ENCODE measurements at places on chromosomes 1 and 21.

DNA sequence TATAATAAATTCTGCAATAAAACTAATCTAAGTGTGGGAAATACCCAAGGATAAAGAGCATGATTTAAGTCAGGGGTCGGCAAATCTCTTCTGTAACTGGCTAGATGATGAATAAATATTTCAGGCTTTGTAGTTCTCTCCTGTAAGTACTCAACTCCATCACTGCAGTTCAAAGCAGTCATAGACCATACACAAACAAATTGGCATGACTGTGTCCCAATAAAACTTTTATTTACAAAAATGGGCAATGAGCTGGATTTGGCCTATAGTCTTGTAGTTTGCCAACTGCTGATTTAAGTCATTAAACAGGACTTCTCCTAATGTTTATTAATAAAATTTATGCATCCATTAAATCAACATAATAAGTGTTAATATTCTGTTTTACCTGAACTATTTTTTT, 49.4 kb downstream of the EDEM3 start:
- no peak for DNase-seq

- no peak for DNase-seq
Observed at GRCh38 chr1:82597649-82598048, 796.9 kb downstream of the ADGRL2 start.

DNA sequence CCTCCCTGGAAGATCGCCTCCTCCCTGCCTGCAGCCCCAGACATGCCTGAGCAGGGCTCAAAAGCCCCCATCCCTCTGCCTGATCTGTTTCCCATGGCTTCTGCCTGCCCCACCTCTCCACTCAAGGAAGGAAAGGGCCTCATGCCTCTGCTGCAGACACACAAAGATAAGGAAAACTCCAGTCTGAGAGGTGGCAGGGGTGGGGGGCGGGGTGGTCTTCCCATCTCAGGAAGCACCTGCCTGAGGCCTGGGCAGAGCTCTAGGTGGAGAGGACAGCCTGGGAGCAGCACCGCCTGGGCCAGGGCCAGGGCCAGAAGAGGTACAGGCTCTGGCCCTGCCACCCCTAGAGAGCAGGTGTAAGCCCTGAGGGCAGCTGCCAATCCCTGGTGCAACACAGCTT, 4.1 kb upstream of the GJB3 start:
- DNase-seq, result no peak

GRCh38 chr21:26751305-26751704, 93.9 kb downstream of the ADAMTS1 start:
- DNase-seq, result no peak

- DNase-seq, result no peak
Observed at GRCh38 chr1:113780374-113781146, 21.3 kb upstream of the PHTF1 start.

DNA sequence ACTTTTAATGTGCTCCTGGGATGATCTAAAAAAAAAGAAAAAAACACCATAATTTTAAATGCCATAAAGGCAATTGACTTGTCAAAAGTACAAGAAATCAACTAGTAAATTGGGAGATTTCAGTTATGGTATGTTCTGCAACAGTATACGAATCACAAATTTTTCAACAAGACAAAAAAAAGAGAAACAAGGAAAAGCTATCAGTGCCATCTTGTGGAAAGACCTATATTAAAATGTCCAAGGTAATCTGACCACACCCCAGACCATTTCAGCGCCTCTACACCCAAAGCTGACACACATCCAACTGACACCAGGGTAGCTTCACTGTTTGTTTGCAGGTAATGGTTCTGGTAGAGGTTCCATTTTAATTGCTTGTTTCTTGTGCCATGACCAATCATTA, 5.0 kb upstream of the DUSP23 start:
- no peak for DNase-seq

- no peak for DNase-seq
Observed at GRCh38 chr1:74652711-74653139, 20.9 kb downstream of the ERICH3 start.

- no peak for DNase-seq
Observed at GRCh38 chr1:22729912-22730311, 19.3 kb downstream of the EPHB2 start.

DNA sequence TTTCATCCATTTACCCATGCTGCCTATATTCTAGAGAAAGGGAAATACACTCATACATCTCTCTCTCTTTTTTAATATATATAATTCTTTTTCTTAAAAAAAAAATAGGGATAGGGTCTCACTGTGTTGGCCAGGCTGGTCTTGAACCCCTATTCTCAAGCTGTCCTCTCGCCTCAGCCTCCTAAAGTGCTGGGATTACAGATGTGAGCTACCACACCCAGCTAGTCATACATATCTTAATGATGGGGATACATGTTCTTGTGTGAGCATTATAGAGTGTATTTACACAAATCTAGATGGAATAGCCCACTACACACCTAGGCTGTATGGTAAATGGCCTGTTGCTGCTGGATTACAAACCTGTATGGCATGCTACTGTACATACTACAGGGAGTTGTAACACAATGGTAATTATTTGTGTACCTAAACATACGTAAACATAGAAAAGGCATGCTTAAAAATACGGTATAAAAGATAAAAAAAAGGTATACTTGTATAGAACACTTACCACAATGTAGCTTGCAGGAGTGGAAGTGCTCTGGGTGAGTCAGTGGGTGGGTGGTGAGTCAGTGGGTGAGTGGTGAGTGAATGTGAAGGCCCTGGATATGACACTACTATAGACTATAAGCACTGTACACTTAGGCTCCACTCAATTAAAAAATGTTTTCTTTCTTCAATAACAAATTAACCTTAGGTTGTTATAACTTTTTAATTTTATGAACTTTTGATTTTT, 72.9 kb downstream of the IVNS1ABP start:
- peak; percentile 17 for DNase-seq

DNA sequence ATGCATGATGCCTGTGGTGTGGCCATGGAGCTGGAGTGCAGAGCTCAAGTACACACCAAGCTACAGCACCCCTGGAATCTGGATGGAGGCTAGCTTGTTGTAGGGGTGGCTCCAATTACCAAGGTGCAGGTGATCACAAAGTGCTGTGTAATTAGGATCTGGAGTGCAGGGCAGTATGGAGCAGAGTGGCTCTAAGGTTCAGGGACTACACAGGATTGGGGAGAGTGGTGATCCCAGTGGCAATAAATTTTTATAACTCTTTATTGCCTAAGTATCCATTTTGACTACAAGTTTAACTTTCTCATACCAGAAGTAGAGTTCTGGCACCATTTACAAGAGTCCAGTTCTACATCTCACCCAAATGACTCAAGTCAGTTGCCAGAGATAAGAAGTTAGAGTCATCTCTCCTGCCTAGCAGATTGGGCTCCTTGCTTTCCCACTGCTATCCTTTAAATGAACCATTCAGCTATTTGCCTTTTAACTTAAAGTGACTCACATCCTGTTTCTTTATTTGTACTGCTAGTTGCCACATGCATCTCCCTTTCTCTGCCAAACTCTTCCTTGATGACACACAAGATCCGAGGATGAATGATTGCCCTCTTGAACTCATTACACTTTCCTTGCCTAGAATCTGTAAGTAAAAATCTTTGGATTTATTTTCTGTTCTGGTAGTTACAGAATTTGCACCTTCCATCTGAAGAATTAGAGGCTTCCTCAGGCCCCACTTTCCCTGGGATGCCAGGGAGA, 427.2 kb downstream of the KCNT2 start:
- DNase-seq, result no peak

- DNase-seq, result peak; percentile 49
Observed at GRCh38 chr1:116987256-116987555, 14.4 kb upstream of the CD101 start.

DNA sequence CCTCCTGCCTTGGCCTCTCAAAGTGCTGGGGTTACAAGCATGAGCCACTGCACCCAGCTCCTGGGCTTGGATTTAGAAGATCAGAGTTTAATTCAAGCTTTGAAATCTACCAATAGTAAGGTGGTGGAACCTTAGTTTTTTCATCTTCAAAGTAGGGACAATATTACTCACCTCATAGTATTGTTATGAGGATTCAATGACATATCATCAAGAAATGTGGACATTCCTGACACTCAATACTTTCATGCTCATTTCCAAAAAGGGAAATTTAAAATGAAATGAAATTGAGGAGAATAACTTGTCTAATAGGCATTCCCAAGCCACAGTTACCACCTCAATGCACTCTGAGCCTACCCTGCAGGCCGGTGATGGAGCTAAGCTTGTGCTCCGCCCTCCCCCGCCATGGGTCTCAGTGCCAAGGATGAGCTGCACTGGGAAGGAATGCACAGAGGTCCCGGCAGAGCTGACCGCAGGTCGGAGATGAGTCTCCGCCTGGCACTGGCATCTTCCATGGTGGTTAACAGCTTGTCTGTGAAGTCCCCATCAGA, 56.5 kb upstream of the BCAR3 start:
- DNase-seq, result no peak

GRCh38 chr1:2378956-2379732, 12.2 kb downstream of the MORN1 start:
- DNase-seq, result no peak

DNA sequence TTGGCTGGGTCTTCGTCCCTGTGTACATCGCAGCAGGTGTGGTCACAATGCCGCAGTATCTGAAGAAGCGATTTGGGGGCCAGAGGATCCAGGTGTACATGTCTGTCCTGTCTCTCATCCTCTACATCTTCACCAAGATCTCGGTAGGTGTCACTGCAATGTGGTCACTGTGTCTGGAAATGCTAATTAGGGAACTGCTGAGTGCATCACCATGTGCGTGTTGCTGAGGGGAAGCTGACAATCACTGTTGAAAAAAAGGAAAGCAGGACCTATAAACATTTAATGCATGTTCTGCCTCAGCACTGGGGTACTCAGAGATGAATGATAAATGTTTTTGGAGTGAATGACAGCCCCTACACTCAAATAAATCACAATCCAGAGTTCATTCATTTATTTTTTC, 6.8 kb downstream of the SLC5A9 start:
- no peak for DNase-seq

GRCh38 chr1:32870615-32871363, at the start of gene FNDC5:
Gene FNDC5 (minus strand): TSS chr1:32870912.
- no peak for DNase-seq

DNA sequence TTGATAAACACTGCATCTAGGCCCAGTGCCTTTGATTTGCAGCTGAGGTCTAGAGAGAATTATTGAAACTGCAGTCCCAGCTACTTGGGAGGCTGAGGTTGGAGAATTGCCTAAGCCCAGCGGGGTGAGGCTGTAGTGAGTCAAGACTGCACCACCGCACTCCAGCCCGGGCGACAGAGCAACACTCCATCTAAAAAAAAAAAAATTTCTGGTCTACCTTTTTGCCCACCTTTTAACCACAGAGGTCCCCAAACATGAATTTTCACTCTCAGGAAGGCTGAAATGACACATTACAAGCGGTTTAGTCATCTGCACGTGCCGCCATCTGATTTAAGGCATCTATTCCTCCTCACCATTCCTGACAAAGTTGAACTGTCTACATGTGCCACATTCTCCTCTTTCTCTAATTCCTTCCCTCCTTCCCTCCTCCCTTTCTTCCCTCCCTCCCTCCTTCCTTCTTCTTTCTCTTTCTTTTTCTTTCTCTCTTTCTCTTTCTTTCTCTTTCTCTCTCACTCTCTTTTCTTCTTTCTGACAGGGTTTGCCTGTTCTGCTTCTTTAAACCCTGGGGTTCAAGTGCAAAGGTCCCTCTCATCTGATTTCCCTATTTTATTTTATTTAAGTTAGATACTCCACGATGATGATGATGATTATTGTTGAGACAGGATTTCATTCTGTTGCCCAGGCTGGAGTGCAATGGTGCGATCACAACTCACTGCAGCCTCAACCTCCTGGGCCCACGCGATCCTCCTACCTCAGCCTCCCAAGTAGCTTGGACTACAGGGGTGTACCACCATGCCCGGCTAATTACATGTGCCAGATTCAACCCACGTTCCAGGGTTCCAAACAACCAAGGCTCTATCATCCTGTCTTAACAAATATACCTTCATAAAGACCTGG, 3.0 kb upstream of the SOD1 start:
- no peak for DNase-seq

- no peak for DNase-seq
Observed at GRCh38 chr21:35720208-35720731, 340.1 kb downstream of the SETD4 start.

DNA sequence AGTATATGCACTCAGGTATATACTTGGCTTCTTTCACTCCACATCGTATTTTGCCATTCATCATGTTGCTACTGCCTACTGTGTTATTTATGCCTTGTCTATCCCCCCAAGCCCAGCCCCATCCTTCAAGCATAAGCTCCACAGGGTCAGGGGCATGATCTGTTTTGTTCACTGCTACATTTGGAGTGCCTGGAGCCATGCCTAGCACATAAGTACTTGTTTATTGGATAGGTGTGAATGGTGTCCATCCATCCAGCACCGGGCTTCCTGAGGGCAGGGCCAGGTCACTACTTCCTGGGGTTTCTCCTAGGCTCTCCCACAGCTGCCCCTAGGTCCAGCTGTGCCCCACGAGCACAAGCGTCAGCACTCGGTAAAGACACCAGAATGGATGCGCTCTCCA, 289.0 kb upstream of the VAMP3 start:
- no peak for DNase-seq

- no peak for DNase-seq
Observed at GRCh38 chr1:181405584-181405983, 77.7 kb upstream of the CACNA1E start.

- DNase-seq, result no peak
Observed at GRCh38 chr1:211548321-211549091, 30.5 kb downstream of the SLC30A1 start.

DNA sequence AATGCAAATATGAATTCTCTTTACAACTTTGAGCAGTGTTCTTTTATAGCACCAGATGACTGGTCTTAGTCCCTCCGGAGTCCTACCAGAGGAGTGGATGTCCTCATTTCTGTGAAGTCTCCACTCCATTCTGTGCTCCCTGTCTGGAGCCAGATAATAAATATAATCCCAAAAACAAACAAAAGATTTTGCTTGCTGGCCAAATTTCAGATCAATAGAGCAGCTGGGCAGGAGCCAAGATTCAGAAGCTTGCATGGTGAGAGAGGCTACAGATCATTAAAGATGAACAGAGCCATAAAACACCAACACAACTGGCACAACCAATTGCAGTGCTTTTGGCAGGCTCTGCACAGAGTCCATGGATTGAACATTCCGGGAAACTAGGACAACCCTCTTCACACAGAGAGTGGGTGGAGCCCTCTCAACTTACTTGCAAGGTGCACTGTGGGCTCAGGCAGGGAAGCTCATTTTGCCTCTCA, 231.5 kb upstream of the SNX7 start:
- DNase-seq, result no peak

GRCh38 chr1:150185481-150185880, 35.8 kb downstream of the PLEKHO1 start:
- DNase-seq, result no peak

- DNase-seq, result no peak
Observed at GRCh38 chr1:207084232-207084631, 4.4 kb upstream of the C4BPB start.

- no peak for DNase-seq
Observed at GRCh38 chr1:185155600-185156287, 1.0 kb downstream of the TRMT1L start.

DNA sequence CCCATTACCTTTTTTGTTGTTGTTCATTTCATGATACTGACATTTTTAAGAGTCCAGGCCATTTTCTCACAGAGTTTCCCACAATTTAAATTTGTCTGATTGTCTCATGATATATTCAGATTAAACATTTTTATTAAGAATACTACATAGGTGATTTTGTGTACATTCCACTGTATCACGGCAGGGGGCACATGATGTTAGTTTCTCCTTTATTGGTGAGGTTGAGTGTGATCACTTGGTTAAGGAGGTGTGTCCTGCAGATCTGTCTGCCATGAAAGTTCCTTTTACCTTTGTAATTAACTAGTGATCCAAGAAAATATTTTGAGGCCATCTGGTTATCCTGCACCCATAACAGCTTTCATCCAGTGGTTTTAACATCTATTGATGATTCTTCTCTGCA, 11.8 kb downstream of the RTCA start:
- DNase-seq, result no peak
